Astrocyte (in vitro differentiated cells and primary cell): ENCODE measurements at places on chromosomes 3 and 15. TPM values are rescaled to one million over a fixed set of nuclear protein-coding genes. Genes with fewer than 3 reads are reported as not detected.

DNA sequence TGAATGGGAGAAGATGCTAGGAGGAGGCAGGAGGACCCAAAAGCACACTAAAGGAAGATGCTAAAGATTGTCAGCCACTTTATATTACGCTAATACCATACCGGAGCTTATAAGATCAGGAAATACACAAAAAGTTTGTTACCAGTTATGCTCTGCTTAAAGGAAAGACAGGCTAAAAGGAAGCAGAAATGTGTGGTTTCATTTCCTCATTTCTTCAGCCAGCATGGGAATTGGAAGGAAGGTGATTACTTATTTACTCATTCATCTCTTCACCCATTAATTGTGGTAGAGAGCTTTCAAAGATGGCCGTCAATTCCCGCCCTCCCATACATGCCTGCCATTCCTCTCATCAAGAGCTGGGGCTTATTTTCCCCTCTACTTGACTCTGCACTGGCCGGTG, 26.7 kb upstream of the TMEM158 start:
- no peak for DNase-seq
- H3K4me3 ChIP-seq: no peak overlapping the region
- no peaks in the 10 kb centered on the region for H3K4me1 ChIP-seq
- no peaks in the 10 kb centered on the region for H3K36me3 ChIP-seq

- no peak overlapping the region for H3K4me3 ChIP-seq
- no peaks in the 10 kb centered on the region for H3K36me3 ChIP-seq
- H3K27ac ChIP-seq: no peak overlapping the region
- H3K27me3 ChIP-seq: no peaks in the 10 kb centered on the region
Measured at GRCh38 chr15:68638953-68639515, 60.2 kb downstream of the CORO2B start.

DNA sequence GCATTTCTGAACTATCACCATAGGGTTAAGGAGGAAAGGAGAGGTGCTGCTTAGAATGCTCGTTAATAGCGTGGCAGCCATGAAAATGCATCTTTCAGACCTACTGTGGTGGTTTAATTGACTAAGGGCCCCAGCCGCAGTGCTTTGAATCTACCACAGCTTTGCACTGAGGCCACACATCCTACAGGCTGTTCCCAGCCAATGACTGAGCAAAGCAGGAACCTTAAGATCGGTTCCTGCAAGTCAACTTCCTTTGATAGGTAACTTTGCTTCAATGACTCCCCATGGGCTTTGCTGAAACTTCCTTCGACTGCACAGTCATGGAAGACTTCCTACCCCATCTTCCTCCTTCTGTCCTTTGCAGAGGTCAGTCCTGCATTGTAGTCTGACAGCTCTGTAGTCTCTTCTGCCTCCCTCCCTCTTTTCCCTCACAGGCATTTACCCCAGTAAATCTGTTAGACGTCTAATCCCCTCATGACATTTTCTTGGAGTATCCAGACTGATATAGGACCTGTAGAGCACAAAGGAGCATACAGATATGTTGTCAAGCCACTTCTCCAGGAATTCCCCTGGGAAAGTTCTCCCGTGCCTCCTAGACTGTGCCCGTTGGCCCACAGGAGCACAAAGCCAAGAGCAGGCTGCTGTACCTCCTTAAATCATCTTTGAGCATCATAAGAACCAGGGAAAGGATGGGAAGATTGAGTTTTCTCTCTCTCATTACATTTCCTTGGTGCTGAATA, 2.6 kb upstream of the BCL2A1 start:
- H3K36me3 ChIP-seq: no peaks in the 10 kb centered on the region
- no peak for DNase-seq
- H3K27ac ChIP-seq: no peak overlapping the region
- H3K27me3 ChIP-seq: no peaks in the 10 kb centered on the region
- no peak overlapping the region for H3K4me3 ChIP-seq

DNA sequence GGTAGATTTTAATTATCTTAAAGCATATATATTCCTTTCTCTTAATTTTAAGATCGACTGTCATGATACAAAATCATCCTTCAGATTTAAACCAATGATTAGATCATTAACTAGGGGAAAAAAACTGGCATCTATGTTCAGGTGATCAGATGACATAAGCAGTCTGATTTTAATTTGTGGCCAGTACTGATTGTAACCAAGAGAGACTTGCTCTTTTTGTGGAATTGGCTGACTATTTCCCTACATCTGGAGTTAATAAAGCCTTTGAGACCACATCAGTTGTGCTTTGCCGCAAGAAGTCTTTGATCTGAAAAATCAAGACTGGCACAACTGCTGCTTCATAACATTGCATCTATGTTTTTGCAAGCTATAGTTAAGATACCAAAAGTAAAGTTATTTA, 148.4 kb upstream of the CGNL1 start:
- peak; percentile 92 for DNase-seq
- peaks cover 22% of the 10 kb centered on the region for H3K4me1 ChIP-seq
- peaks cover 6% of the 10 kb centered on the region for H3K36me3 ChIP-seq
- no peaks in the 10 kb centered on the region for H3K27me3 ChIP-seq
- H3K27ac ChIP-seq: no peak overlapping the region
- peak overlapping the region; percentile 8 for H3K4me3 ChIP-seq

GRCh38 chr3:2920103-2920502, 190.1 kb downstream of the IL5RA start:
- no peak overlapping the region for H3K4me3 ChIP-seq
- H3K4me1 ChIP-seq: no peaks in the 10 kb centered on the region
- H3K27ac ChIP-seq: no peak overlapping the region
- no peaks in the 10 kb centered on the region for H3K27me3 ChIP-seq
- no peaks in the 10 kb centered on the region for H3K36me3 ChIP-seq

DNA sequence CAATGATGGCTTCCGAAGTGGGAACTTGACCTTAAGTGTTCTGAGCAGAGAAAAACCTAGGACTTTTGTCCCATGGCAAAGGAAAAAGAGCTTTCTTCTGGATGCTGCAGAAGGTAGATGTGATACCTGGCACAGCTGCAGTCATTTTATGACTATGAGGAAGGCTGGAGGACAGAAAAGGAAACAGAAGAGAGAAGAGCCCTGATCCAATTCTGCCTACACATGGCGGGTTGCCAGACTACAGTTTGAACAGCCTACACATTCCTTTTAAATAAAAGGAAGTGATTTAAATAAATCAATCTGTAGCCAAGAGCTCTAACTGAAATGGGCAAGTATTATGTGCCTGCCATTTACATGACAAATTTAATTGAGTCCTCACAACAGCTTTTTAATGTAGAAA, 43.6 kb upstream of the CHRNB4 start:
- no peak overlapping the region for H3K4me3 ChIP-seq
- H3K36me3 ChIP-seq: no peaks in the 10 kb centered on the region
- H3K27me3 ChIP-seq: no peaks in the 10 kb centered on the region

GRCh38 chr3:52240059-52240885, 1.3 kb upstream of the TWF2 start:
- H3K27ac ChIP-seq: peak overlapping the region; percentile 50
- no peaks in the 10 kb centered on the region for H3K36me3 ChIP-seq
- peaks cover 55% of the 10 kb centered on the region for H3K4me1 ChIP-seq
- DNase-seq: peak; percentile 93
- H3K4me3 ChIP-seq: no peak overlapping the region

GRCh38 chr3:124775877-124776276, 45.6 kb downstream of the UMPS start:
- peaks cover 4% of the 10 kb centered on the region for H3K36me3 ChIP-seq

SAMMSON gene
- total RNA-seq: not detected in 2 replicates

ACP3 gene
- not detected in 2 replicates for total RNA-seq

CYP19A1 gene
- 0.65 and 0.75 TPM in 2 replicates for total RNA-seq

RAP2B gene
- 42.2 and 45.4 TPM in 2 replicates for total RNA-seq
